Stimulated activated CD8-positive, alpha-beta memory T cell treated with anti-CD3 and anti-CD28 coated beads, Interleukin-7, amount 100 ng/mL, for 48 hours (primary cell): ENCODE measurements at places on chromosomes 1 and 21.

DNA sequence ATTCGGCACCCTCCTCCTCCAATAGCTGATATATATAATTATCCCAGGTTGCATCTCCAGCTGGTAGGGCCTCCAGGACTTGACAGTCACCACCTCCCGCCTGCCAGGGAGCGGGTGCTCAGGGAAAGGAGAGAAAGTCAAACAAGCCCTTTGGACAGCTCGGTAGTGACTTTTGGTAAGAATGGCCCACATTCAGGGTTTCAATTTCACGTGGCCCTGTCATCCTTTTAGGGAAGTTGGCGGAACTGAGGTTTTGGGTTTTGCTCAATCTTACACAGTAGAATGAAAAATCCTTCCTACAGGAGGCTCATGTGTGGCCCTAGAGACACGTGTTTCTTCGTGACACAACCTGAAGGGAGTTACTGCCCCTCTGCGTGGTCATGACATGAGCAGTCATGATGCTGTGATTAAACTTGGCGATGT, 44.2 kb downstream of the CAPN8 start:
- no peak for DNase-seq

GRCh38 chr1:113784104-113784779, 25.0 kb upstream of the PHTF1 start:
- no peak for DNase-seq

- no peak for DNase-seq
Measured at GRCh38 chr21:44869781-44870747, 3.4 kb downstream of the PTTG1IP start.

DNA sequence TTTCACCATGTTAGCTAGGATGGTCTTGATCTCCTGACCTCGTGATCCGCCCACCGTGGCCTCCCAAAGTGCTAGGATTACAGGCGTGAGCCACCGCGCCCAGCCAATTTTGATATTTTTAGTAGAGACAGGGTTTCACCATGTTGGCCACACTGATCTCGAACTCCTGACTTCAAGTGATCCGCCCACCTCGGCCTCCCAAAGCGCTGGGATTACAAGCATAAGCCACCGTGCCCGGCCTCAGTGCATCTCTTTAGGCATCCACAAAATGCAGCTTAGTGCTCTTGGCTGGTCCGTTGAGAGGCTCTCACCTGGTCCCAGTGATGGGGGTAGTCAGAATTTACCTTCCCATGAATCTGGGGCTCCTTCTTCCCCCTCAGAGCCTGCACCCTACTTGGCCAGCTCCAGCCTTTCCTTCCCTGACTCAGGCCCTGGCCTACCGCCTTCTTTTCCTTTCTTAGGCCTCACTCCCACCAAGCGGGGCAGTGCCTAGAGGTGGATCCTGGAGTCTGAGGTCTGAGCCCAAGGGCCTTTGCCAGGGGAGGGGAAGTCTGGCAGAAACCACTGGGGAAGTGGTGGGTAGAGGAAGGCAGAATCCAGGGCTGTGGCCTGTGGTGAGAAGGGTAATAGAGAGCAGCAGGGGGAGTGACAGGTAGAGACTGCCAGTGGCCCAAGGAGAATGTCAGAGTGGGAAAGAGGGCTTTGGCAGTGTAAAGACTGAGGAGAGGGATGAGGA, 3.7 kb downstream of the LENEP start:
- DNase-seq = no peak

GRCh38 chr1:36555041-36555440, 72.3 kb upstream of the CSF3R start:
- no peak for DNase-seq

- no peak for DNase-seq
Measured at GRCh38 chr1:212688341-212689047, 11.1 kb downstream of the BATF3 start.

DNA sequence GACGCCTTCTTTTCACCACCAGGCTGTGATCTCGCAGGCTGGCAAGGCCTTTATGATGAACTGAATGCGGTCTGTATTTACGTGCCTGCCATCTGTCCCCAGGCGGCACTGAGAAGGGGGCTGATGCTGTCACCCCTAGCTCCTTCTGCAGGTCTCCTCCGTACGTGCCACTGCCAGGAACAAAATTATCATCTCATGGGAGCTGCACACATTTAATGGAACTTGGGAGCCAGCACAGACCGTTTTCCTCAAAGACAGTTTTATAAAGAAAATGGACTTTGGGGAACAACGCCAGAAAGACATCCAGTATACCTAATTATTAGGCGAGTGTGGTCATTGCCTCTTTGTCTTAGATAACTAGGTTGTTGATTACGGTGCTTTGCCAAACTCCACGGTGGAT, 434.5 kb downstream of the KIF26B start:
- no peak for DNase-seq

- no peak for DNase-seq
Measured at GRCh38 chr1:234686035-234686434, 76.1 kb upstream of the IRF2BP2 start.

DNA sequence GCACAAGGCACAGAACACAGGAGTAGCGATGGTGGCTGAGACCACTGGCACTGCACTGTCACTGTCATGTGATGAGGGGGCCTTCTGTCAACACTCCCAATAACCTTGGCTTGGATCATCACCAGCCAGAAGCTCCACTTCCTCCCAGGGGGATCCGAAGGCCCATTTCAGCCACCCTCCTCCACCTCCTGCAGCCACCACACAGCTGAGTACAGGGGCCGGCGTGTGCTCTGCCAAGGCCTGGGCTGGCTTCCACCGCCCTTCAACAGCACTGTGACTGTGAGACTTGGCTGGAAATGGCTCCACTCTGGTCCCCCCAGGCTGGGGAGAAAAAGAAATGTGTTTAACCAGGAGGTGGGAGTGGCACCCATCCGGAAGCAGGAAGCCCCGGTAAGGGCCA, 9.9 kb upstream of the NADK start:
- no peak for DNase-seq

GRCh38 chr1:204568576-204569315, 52.5 kb downstream of the MDM4 start:
- no peak for DNase-seq

DNA sequence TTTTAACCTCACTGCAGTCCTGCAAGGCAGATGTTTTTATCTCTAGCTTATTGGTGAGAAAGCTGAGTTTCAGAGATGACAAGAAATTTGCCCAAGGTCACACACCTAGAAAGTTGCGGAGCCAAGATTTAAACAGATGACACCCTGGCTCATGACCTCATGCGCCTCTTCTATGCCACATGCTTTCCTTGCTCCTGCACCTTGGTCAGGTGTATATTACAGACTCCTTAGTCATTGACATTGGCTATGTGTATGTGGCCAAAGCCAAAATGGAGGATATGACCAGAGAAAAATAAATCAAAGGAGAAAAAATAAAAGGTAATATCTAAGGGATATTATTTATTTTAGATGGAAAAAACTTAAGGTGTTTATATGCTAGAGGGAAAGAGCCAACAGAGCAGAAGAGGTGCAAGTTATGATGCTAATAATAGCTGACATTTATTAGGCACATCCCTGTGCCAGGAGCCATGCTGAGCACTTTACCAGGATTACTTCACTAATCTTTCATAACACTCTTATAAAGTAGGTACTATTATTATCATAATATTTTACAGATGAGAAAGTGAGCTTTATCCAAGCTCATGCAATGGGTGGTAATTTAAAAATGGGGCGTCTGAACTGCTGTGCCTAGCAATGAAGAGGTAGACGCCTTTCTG, 13.8 kb upstream of the MYOC start:
- no peak for DNase-seq

DNA sequence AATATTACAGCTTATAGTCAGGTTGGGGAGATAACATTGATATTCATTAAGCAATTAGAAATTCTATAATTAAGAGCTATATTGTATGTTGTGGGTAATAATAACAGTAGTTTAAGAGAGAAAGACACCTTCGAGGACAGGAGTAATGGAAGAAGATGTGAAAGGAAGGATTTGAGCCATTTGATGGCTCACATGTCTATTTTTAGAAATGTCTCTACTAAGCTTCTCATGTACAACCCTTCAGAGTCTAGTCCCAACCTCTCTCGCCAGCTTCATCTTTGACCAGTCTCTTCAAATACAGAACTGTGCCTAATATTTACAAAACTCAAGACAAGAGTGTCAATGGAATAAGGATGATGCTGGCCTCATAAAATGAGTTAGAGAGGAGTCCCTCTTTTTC, 95.1 kb downstream of the PRRX1 start:
- no peak for DNase-seq

DNA sequence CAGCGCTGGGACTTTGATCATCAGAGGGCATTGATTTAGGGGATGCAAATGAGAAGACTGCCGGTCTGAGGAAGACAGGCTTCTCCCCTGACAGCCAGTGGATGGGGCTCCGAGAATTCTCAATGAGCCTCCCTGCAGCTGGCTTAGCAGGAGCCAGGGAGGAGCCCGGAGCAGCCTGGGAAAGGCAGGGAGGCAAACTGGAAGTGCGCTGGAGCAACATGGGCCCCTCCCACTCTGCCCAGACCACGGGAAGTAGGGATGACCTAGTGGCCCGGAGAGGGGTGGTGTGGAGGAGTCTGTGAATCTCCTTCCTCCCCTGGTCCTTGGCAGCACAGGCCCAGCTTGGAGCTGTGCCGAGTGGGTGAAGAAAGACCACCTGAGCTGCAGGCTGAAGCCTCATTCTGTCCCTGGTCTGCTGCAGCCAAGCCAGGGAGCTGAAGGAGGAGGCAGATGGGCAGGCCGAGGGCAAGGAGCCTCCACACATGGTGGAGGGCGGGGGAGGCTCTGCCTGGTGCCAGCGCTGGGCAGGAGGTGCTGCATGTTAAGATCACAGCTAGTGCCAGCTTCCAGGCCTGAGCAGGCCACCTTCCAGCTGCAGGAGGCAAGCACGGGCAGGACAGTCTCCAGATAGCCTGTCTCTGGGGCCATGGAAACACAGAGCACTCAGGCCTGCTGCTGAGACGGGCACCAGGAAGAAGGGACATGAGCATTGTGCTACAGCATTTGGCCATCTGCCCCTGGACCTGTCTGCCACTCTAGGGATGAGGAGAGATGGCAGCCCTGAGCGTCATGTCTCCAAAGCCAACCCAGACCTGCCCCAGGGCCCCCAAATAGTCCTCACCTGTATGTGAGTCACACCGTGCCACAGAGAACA, 12.2 kb upstream of the CLSTN1 start:
- DNase-seq = no peak

DNA sequence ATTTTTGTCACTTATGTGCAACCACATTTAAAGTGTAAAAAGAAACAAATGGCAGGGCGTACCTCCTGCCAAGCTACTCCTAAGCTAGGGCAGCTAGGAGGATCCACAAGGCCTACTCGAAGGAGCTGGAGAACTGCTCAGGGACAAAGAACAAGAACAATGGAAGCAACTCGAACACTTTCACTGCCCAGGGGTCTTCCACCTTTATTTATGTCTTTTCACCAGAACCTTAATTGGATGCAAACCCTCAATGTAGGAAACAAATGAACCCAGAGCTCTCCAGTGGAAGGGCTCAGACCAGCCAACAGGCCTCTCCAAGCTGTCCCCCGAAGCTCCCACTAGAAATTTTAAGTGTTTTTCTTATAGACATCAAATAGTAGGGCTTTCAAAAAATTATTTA, 39.9 kb downstream of the C1orf198 start:
- no peak for DNase-seq

GRCh38 chr1:109919303-109919702, 8.7 kb downstream of the CSF1 start:
- DNase-seq = no peak

DNA sequence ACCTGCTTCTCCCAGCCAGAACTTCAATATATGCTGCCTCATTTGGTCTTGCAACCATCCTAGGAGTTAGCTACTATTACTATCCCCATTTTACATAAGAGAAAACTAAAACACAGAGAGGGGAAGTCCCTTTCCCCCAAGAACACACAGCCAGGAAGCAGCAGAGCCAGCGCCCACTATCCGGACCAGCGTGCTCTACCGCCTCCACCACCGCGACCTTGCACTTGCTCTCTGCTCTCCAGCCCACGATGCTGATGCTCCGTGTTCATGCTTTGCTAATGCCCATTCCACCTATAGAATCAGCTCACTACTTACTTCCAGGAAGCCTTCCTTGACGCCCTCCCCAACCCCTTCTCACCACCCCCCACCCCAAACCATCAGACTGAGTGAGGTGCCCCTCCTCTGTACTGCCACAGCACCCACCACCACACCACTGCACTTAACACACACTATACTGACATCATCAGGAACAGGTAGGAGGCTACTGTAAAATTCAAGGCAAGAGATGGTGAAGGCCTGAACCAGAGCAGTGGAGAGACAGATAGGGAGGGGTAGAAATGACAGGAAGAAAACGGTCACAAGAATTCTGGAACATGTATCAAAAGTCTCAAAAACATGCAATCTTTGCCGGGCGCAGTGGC, 9.4 kb downstream of the TMEM53 start:
- DNase-seq = no peak

DNA sequence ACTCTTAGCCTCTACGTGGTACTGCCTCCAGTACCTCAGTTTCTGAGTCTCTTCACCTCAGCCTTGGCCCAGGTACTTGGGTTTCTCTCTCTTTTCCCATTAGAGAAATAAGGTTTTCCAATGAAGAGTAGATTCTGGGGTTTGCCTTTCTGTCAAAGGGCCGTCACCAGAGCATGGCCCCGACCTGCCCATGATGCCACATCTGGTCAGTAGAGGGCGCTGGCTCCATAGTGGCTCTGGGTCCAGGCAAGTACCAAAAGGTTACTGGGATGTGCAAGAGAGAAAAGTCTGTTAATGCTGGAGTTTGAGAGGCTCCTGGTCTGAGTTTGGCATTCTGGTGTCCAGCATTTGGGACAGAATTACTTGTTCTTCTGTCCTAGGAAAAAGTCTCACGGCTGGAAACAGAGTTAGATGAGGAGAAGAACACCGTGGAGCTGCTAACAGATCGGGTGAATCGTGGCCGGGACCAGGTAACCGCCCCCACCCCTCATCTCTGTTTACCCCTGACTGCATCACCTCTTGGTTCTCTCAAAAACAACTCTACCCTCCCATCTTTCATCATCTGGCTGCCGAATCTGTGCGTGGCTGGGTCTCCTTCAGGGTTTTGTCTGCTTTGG, 5.3 kb upstream of the TUFT1 start:
- peak; percentile 56 for DNase-seq

DNA sequence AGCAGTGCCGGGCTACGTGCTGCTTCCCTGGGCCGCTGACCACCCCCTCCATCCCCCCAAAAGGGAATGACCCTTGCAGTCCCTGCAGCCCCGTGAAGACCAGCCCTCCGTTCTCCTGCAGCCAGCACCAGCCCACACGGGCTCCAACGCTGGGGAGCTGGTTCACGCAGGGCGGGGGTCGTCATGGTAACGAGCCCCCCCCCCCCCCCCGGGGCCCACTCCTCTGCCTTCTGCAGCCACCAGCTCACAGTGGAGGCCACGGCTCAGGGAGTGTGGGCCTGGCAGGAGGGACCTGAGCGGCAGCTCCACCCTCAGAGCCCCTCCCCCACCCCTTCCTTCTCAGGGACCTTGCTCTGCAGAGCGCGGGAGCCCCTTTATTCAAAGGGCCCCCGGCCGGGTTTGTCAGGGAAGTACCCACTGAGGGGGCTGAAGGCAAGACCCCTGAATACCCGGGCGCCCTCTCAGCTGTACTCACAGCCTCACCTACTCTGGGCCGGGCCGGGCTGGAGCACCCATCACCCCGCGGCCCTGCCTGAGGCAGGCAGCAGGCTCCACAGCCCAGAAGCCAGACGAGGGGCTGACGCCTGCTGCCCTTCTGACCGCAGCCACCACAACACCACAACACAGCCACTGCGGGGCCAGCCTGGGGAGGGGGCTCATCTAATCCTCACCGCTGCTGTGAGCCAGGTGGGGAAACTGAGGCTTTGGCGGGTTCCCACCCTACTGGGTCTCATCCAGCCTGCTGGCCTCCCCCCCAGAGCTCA, 12.6 kb downstream of the MEGF6 start:
- DNase-seq = no peak
